ENCODE measurements at places on chromosomes 13 and 19.
A peak's percentile ranks its signal among the peaks of the same experiment; 100 is the strongest.

GRCh38 chr13:51588406-51588949 lies 4.2 kb downstream of the WDFY2 start:
- DNase-seq, result no peak

DNA sequence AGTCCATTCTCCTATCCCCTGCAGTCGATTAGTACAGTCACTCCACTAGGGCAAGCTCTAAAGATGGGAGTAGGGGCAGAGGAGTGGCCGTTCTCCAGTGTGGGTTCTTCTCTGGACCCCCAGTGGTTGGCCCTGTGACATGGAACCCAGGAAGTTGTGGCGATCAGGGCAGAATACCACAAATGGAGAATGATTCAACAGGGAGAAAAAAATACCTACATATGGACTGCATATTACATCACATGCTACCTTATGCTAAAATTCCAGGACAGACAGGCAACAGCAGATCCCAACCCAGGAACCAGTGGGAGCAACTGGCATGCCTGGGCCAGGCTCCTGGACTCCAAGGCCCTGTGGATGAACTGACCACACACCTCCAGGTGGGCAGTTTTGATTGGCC lies 20.4 kb downstream of the POU2F2 start:
- peak; percentile 39 for DNase-seq

- DNase-seq, result no peak
Measured at GRCh38 chr13:95160112-95160906, 140.9 kb downstream of the ABCC4 start.

DNA sequence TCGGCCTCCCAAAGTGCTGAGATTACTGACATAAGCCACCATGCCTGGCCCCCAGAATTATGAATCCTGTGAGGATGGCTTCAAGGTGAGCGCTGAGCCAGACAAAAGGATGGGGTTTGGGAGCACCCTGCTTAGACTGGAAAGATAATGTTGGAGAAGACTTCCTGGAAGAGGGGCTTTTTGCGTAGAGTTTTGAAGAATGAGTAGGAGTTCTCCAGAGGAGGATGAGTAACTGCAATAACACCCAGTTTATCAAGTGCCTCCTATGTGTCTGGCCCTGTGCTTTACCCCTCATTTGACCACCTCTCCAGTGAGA lies 641 bp upstream of the GDF15 start:
- DNase-seq, result no peak

DNA sequence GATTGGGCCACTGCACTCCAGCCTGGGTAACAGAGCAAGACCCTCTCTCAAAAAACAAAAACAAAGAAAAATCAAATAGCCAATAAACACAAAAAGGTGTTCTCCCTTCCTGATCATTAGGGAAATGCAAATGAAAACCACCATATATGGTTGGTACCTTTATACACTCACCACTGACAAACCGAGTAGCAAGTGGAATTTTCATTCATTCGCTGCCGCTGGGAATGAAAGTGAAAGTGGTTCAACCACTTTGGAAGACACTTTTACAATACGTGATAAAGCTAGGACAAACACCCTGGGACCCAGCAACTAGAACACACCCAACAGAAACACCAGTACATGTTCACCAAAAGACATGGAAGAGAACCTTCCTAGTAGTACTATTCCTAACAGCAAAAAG lies 21.0 kb downstream of the GRIK5 start:
- DNase-seq, result peak; percentile 52

GRCh38 chr19:40314656-40315055 lies 29.5 kb upstream of the AKT2 start:
- DNase-seq, result no peak

DNA sequence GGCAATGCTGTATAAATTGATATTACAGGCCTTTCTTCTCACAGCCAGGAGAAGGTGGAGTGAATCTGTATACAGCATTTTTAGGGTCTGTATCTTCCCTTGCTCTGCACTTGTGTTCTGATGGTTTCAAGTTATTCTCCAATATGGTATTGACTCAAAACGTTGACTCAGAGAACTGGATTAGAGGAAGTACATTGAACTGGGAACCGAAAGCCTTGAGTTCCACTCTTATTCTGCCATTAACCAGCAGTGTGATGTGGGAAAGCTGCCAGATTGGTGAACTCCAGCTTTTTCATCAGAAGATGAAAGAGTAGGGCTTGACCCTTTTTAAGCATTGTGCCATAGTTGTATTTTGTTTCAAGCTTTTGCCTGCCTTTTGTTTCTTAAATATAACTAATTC lies 167.7 kb downstream of the SPRY2 start:
- DNase-seq, result no peak

DNA sequence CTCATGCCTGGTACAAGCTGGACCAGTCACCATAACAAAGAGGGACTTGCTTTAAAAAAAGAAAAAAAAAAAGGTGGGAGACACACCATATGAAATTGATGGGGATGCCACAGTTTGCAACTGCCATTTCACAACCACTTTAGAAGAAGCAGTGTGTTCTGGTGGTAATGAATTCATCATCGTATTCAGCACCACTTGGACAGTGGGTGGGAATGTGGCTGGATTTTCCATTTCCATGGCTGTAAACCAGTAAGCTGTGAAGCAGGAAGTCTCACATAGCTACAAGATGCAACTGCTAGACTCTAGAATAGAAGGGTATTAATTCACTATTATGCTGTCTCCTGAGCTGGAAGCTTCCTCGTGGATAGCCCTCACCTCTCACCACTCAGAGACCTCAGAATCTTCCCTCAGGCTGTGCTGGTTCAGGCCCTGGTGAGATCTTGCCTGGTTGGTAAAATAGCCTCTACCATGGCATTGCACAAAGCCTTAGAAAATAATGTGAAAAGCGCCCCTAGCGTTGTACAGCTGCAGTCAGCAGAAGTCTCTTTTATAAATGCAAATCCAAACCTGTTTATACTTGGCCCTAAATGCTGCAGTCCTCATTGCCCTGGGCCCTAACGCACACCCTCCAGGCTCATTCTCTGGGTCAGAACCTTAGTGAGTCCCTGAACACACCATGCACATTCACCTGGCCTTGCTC lies 150.7 kb downstream of the KCTD15 start:
- DNase-seq, result no peak

GRCh38 chr19:50663482-50663790 lies 14.2 kb downstream of the C19orf81 start:
- peak; percentile 75 for DNase-seq

GRCh38 chr19:18895824-18896341 lies at the start of gene CERS1:
CERS1 (minus strand) TSS chr19:18896158; CDS start chr19:18896072, 86 bp downstream.
- DNase-seq, result peak; percentile 34

DNA sequence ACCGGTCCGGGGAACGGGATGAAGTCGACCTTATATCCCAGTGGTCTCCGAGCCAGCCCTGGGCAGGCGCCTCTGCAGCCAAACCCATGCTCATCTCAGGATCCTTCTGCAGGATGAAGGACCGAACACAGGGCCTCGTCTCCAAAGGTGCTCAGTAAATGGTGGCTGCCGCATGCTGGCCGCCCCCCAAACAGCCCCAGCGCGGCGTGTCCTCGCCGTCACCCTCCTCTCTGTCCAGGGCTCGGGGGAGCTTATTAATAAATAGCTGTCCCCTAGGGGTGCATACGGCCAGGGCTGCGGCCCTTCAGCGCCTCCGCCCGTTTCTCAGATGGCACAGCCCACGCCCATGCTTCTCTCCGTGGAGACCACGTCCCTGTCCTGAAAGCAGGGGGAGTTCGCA lies 32.6 kb upstream of the SPACA7 start:
- no peak for DNase-seq

- no peak for DNase-seq
Measured at GRCh38 chr13:80548915-80549314, 208.0 kb upstream of the SPRY2 start.

DNA sequence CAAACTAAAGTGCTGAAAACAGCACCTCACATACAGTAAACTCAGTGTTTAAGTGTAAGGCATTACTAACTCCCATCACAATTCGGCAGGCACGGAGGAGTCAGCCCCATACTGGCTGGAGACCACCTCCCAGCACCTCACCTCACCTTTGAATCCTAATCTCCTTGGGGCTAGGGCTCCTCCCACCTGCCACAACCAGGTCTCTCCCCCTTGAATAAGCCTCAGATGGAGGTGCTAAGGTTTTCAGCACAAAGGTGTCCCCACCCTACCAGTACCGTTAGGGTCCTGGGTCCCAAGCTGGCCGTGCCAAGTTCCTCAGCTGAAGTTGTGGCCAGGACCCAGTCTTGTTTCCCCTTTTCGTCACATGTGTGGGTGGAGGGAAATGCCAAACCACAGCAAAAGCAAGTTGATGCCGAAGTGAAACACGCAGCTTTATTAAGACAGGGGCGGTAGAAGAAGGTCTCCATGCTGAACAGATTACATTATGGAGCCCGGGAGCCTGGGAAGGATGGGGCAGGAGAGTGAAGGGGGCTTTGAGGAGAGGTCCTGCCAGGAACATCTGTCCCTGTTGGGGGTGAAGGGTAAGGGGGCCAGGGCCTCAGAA lies at the start of gene IGFLR1:
Gene IGFLR1 (minus strand): TSS at position 332 of the 604 bp plus-strand sequence. CDS start 1,272 bp downstream, outside the sequence.
- DNase-seq, result no peak

DNA sequence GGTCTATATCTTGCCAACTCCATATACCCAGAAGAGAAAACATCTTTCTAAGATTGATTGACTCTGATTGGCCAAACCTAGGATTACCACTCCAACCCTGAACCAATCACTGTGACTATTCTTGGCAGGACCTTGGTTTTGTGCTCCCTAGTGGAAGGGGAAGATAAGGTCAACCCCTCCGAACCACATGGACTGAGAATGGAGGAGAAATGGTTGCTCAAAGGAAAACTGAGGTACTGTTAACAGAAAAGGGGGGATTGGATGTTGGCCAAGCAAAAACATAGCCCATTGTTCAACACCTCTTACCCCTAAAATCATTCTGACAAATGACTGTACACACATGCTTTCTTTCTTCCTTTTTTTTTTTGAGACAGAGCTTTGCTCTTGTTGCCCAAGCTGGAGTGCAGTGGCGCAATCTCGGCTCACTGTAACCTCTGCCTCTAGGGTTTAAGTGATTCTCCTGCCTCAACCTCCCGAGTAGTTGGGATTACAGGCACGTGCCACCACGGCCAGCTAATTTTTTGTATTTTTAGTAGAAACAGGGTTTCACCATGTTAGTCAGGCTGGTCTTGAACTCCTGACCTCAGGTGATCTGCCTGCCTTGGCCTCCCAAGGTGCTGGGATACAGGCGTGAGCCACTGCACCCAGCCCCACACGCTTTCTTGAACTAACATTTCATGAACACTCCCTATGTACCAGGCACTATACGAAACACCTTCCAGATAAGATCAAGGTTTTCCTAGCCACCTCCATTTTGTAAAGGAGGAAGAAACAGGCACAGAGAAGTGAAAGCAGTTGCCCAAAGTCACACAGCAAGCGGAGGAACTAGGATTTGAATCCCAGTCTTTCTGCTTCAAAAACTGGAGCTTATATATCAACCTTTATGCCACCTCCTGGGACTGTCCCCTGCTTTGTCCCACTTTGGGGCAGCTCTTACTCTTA lies 6.5 kb downstream of the MEIOSIN start:
- DNase-seq, result peak; percentile 25

DNA sequence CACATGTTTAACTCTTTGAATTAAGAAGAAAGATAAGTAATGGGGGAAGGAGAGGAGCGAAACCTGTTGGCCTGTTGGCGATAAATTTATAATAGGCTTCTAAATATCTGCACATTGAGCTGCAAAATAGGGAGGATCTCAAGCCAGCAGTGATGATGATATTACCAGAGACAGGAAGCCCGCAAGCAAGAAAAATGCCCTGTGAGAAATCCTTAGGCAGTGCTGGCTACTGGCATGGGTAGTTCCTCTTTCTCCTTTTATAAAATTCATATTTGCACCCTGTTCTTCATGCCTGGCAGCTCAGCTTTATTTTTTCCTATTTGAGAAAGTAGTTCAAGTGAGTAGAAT lies 858 bp upstream of the USP12 start:
- peak; percentile 51 for DNase-seq

- no peak for DNase-seq
Measured at GRCh38 chr19:50711805-50712204, 7.8 kb downstream of the SHANK1 start.

DNA sequence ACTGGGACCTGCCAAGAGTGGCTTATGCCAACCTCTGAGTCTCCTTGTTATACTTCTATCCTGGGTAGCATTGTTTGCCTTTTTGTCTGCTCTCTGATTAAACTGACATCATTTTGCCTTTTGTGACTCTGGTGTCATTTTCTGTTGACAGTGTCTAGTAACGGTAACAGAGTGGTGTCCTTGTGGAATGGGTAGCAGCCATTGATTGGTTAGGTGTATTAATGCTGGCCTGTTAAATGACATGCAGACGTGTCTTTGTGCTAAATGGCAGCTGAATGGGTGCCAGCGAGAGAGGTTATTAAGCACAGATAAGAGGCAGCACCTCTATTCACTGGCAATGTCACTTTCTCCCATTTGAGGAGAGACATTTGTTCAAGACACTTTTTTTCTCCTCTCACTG lies 1289.4 kb downstream of the PCDH9 start:
- no peak for DNase-seq

GRCh38 chr19:38850436-38850975 lies 720 bp upstream of the HNRNPL start:
- no peak for DNase-seq

- no peak for DNase-seq
Measured at GRCh38 chr13:34816908-34817665, 125.0 kb upstream of the NBEA start.

GRCh38 chr13:32200741-32201140 lies 114.4 kb downstream of the ZAR1L start:
- DNase-seq, result no peak

GRCh38 chr19:54795758-54796157 lies 7.7 kb upstream of the KIR2DL4 start:
- no peak for DNase-seq

DNA sequence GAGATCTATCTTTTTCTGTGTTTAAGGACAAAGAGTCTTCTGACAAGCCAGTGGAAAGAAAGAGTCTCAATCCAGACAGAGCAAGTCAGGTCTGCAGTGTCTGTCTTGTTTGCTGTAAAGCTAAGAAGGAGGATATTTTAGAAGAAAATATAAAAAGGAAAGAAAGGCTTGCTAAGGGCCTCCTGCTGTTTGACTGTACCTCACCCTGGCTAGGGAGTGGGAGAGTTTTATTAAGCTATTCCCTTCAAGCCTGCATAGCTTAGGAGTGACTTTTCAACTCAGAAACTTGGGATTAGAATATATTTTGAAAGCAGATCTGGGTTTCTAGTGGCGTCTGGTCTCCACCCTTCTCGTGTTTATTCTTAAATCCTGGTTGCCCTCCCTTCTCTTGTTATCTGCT lies 460.0 kb downstream of the COG6 start:
- DNase-seq, result no peak

DNA sequence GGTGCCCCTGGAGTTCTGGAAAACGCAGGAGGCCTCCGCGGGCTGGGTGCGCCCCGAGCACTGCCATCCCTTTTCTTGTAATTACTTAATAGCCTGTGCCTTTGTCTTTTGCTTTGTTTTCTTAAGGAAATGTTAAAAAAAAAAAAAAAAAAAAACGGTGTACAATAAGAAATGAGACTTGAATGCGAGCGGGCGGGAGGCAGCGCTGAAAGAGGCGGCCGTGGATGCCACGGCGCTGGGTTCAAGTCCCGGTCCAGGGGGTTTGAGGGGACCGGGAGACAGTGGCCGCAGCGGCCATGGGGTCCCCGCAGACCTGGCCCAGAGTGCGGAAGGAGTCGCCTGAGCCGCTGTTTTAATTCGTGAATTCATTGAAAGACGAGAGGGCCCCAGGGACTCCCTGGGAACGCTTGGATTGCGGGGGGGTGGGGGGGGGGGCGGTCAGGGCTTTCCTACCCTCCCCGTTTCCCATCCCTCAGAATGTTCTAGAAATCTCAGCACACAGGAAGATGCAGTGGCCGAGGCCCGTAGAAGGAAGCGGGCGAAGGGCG lies 349.2 kb upstream of the ARGLU1 start:
- no peak for DNase-seq

GRCh38 chr13:26599403-26599802 lies 41.9 kb downstream of the WASF3 start:
- no peak for DNase-seq

- DNase-seq, result no peak
Measured at GRCh38 chr13:106284358-106284757, 251.1 kb downstream of the EFNB2 start.
